Activated CD4-positive, alpha-beta T cell treated with anti-CD3 and anti-CD28 coated beads for 36 hours (primary cell): ENCODE measurements at places on chromosomes 2 and 18. TPM values are rescaled to one million over a fixed set of nuclear protein-coding genes. Genes with fewer than 3 reads are reported as not detected.
A peak's percentile ranks its signal among the peaks of the same experiment; 100 is the strongest.

DNA sequence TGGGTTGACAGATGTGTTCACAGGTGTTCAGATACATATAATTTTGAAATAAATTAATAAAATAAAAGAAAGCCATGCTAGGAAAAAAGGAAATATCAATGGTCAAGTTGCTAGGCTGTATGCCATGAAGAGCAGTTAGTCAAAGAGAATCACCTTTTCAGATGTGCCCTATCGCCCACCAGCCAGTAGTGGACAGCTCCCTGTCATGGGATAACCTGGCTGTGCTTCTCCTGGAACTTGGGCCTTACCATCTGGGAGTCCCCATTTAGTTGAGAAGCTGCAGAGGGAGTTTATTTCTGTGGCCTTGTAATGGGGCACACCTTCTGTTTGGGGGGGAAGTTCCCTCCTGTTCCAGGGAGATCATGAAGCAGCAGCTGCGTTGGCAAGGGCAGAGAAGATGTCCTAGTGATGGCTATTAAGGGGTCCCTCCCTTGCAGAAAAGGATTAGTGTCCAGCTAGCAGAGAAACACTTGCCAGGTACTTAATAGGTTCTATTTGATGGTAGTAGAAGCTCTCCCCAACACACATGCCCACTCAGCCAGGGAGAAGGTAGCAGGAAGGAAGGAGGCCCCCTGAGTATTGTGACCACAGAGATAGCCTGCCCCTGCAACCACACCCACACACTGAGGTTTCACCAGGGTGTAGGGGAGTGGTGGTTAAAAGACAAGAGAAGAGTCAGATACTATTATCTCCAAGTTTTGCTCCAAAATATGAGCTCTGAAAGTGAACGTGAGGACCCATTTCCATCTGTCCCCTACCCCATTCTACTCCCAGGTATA, 117.7 kb downstream of the B3GNT2 start:
- DNase-seq: no peak

The UGT1A4 gene
- total RNA-seq: not detected

The ZAP70 gene
- 156 TPM for total RNA-seq

GRCh38 chr2:220646424-220646823, 925.7 kb downstream of the EPHA4 start:
- no peak for DNase-seq

DNA sequence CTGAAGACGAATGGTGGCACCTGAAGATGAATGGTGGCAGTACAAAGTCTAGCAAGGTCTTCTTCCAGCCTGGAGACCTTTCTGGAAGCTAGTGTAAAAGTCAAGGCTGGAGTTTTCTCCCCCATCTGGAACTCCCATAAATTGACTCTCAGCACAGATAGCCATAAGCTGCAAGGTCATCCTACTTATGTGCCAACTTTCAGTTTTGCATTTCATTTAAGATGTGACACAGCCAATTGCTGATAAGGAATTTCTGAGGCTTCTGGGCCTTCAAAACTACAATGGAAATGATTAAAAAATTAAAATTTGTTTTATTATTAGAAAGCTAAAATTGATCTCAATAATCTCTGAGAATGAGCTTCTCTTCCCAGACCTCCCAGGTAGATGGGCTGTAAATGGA, 10.2 kb downstream of the XDH start:
- DNase-seq: no peak

GRCh38 chr18:73948497-73948896, 199.1 kb downstream of the FBXO15 start:
- DNase-seq: no peak

The PJVK gene
- total RNA-seq: 1.9 TPM

The NETO1 gene
- total RNA-seq: not detected

GRCh38 chr2:118095610-118096009, 7.3 kb downstream of the INSIG2 start:
- DNase-seq: no peak

DNA sequence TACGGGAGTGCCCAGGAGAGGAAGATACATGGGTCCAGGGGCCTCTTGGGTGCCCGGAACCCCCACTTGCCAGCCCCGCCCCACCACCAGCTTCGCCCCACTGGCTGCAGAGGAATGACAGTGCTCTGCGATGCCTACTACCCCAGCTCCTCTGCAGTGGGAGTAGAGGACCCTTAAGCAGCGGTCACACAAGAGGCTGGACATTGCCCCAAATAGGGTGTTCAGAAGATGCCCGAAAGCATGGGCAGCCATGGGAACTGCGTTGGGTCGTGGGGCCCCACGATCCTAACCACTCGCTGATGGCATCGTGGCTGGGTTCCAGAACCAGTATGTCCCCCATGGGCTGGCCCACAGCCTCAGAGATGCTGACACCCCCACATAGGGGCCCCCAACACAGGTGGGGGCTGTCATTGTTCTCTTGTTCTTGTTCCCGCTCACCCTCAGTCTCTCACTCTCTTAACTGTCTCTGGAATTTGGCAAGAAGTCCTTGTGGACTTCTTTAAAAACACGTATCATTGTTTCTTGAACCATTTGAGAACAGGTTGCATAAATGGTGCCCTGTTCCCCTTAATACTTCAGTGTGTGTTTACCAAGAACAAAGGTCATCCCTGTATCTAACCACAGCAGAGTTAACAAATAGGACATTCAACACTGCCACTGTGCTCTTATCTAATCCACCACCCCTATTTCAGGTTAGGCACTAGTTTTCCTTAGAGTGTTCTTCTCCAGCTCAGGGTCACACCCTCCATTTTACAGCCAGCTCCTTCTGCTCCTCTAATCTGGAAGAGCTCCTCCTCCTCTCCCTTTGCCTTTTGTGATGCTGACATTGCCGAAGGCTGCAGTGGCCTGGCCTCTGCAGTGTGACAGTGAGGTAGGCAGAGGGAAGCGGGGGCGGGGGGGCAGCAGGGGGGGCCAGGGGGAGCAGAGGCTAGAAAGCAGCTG, 76.3 kb downstream of the STPG4 start:
- DNase-seq: no peak

The ITGB6 gene
- not detected for total RNA-seq

The TMEM178A gene
- 0.21 TPM for total RNA-seq

DNA sequence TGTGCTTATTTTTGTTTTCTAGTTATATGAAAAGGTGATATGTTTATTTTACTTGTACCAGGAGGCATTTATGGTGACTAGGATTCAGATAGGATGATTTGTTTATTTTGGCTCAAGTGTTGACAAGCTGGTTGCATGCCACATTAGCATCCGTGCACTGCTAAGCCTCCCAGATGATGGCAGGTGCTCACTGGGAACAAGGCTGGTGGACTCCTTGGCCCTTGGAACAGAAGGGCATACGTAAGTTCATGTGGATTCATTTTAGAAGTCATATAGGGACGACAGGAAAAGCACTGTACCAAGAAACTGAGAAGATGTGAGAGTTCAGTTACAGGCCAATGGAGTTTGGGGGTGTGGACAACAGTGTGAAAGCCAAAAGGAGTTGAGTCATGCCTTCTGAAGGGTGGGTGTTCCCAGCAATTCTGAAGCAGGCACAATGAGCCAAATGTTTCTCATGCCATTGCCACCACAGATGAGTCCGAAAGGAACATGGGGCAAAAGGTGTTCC, 166.2 kb downstream of the PHLPP1 start:
- DNase-seq: peak; percentile 17

- DNase-seq: no peak
Measured at GRCh38 chr2:205297846-205298245, 384.5 kb upstream of the NRP2 start.

- DNase-seq: no peak
Measured at GRCh38 chr2:68426848-68427579, 40.1 kb downstream of the FBXO48 start.

The AOX1 gene
- 0.65 TPM for total RNA-seq

The NPHP1 gene
- 2.8 TPM for total RNA-seq

The AQP12A gene
- not detected for total RNA-seq

- no peak for DNase-seq
Measured at GRCh38 chr2:49585921-49586320, 431.6 kb upstream of the FSHR start.

GRCh38 chr18:48222118-48222517, 187.1 kb downstream of the ZBTB7C start:
- DNase-seq: peak; percentile 32

The C2orf80 gene
- not detected for total RNA-seq
